ENCODE measurements at places on chromosomes 16 and 17.

- peak; percentile 32 for DNase-seq
Observed at GRCh38 chr16:70250748-70251628, 752 bp downstream of the EXOSC6 start.

DNA sequence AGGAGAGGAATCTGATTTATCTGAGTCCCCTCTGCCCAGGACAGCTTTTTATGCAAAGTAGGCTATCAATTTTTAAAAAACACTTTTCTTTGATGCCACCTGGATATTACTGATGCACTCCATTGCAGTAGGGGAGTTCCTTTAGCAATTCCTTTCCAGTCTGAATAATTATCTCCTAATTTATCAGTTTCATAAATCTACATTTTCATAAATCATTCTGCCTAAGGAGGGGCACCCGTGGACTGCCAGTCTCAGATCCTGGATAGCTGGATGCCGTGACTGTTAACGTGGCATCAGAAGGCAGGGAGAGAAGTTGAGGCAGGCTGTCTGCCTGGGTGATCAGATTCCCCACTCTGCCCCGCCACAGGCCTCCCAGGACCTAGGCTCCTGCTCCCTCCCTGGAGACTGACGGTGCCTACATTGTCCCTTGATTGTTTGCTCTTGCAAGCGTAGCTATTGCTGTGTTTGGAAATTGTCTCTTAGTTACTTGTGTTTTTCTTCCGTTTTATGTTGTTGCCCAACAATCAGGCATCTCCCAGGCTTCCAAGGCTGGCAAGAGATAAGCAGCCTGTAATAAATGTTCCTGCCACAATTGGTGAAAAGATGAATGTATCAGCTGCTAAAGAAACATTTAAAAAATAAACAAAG is 75.2 kb downstream of the KATNIP start:
- DNase-seq: no peak

DNA sequence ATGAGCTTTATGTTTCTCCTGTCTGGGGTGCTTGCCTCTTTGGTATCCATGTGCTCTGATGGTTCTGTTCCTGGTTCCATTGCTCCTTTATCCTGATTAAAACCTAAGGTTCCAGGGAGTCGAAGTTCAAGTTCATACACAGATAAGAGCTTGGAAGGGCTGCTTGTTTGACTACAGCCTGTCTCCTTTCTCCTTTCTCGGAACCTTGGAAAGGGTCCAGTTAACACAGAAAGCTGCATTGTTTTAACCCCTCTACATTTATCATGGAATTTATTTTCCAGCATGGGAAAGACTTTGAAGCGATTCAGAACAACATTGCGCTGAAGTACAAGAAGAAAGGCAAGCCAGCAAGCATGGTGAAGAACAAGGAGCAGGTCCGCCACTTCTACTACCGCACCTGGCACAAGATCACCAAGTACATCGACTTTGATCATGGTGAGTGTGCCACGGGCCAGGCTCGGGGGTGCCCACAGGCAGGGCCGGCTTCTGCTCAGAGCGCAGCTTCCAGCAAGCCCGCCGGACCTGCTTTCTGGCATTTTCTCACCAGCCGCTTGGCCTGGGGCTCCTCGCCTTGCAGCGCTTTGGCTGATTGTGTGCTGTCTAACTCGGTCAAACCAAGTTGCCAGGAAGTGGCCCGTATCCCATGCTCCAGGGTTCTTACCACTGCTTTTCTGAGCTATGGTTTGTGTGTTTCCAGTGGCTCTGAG is 19.9 kb downstream of the CRAMP1 start:
- DNase-seq: no peak

- no peak for DNase-seq
Observed at GRCh38 chr17:21510686-21511362, 134.7 kb downstream of the KCNJ12 start.

DNA sequence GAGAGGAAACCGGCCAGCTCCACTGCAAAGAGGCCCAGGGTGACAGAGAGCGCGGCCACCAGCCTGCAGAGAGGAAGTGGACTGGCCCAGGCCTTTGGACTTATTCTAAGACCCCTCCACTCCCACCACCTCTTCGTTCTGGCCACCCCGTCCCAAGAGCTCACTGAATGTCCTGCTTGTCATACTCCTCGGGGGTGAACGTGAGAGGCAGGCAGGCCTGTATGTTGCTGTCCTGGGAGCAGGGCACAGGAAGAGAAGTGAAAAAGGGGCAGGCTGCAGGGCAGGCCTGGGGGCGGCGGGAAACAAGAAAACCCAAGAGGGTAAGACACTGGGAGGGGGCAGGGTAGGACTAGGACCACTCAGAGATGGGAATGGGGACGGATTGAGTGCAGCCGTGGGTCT is 384 bp downstream of the TMEM107 start:
- DNase-seq: no peak

GRCh38 chr17:66727634-66728570 is 107.0 kb upstream of the CACNG5 start:
- no peak for DNase-seq

DNA sequence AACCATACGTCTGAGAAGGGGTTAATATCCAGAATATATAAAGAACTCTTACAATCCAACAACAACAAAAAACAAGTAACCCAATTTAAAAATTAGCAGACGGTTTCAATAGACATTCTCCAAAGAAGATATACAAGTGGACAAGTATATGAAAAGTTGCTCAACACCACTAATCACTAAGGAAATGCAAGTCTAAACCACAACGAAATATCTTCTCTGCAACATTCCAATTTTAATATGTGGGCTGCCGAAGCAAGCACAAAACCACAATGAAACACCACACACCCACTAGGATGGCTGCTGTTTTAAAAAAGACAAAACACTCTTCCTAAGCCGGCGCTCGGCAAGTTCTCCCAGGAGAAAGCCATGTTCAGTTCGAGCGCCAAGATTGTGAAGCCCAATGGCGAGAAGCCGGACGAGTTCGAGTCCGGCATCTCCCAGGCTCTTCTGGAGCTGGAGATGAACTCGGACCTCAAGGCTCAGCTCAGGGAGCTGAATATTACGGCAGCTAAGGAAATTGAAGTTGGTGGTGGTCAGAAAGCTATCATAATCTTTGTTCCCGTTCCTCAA is 5.9 kb upstream of the SLC13A2 start:
- DNase-seq: no peak

- DNase-seq: no peak
Observed at GRCh38 chr16:24037335-24037734, 201.6 kb downstream of the PRKCB start.

GRCh38 chr17:77610972-77611521 is 347.5 kb upstream of the TNRC6C start:
- no peak for DNase-seq

Data from renal cortex interstitium (tissue), 15 donors.